AG08395 (cell line): ENCODE measurements at places on chromosomes 13 and 19.

GRCh38 chr13:111327730-111328573, 7.5 kb downstream of the TEX29 start:
- DNase-seq, result no peak

- DNase-seq, result no peak
These were observed 14.8 kb upstream of the ZNF43 start for GRCh38 chr19:21850656-21851255.

- DNase-seq, result no peak
These were observed 10.9 kb upstream of the DNMT1 start for GRCh38 chr19:10205636-10206035.

GRCh38 chr19:32415246-32415645, 9.7 kb downstream of the DPY19L3 start:
- no peak for DNase-seq

DNA sequence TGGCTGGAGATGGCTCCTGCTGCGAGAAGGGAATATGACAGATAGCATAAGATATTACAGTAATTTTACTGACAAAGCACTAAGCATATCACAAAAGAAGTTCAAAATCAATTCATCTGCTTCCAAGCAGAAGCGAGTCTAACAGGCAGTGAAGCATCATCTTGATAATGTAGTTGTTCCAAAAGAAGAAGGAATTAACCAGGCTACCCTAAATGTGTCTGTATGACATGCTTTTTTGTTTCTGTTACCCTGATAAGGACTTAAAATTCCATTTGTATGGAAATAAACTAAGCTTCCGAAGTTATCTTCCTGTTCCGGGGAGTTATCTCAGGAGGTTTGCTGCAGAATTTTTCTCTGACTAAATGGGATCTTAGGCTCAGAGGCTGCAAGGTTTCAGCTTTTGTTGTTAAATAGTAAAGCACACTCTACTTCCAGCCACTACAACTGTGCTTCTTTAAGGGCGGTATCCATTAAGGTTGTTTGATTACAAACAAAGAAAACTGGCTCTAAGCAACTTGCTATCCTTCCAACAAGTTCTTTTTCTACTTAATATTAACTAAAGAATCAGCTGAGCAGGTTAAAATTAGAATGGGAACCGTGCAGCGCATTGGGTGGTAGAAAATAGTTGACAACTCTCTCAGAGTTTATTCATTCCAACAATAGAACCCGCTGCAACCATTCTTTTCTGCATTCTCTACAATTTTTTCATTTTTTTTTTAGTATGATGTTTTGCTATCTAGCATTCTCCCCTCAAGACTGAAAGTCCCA, 607.3 kb downstream of the UQCRFS1 start:
- DNase-seq, result no peak

- no peak for DNase-seq
These were observed 31.5 kb downstream of the CCDC8 start for GRCh38 chr19:46381756-46382345.

- peak; percentile 46 for DNase-seq
These were observed 16.1 kb downstream of the LGALS16 start for GRCh38 chr19:39671739-39672363.

DNA sequence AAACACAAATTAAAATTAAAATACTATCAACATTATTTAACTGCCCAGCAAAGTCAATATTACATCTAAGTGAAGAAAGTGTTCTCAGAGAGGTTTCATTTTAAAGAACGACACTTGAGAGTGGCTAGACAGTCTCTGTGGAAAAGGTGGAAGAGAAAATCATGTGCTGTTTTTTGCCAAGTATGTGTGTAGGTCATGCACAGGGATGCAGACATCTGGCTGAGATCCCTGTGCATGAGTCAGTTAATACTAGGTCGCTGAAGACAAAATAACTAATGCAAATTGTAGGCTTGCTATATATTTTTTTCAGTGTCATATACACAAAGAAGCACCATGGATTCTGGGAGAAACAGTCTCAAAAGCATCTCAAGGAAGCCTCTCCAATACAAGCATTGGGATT, 44.3 kb upstream of the ENOX1 start:
- DNase-seq, result no peak

DNA sequence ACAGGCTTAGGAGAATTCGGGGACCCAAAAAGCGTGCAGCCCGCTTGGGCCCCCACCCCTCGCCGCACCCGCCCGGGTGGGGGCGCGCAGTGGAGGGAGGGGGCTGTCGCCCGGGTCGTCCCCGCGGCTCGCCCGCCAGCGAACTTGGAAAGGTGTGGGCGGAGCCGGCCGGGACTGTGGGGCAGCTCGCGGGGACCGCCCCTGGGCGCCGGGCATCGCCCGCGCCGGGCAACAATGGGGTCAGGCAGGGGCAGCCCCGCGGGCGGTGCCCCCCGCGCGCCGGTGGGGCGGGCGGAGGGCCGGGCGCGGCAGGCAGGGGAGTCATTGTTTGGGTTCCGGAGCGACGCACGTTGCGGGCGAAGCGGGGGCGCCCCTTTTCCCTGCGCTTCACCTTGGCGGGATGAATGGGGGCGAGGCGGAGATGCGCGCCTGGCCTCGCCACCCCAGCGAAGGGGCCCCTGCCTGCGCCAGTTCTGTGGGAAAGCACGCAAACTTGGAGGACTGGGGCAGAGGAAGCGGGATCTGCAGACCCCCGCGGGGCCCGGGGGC, 647 bp upstream of the KLF12 start:
- DNase-seq, result peak; percentile 38

- no peak for DNase-seq
These were observed 6.3 kb downstream of the LYPD4 start for GRCh38 chr19:41837981-41838708.

DNA sequence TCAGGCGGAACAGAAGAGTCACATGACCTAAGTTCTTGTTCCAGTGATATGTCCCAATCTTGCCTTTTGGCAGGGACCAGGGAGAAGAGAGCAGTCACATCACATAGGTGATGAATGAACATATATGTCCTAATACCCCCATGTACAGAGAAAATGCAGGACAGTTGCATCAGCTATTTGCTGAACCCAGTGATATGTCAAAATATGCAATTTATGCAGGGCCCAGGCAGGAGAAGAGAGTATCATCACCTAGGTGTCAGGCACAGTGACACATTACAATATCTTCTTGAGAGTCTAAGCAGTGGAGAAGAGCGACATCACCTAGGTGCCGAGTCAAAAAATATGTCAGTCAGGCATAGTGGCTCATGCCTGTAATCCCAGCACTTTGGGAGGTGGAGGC, 139.9 kb downstream of the ZNF675 start:
- DNase-seq, result no peak

DNA sequence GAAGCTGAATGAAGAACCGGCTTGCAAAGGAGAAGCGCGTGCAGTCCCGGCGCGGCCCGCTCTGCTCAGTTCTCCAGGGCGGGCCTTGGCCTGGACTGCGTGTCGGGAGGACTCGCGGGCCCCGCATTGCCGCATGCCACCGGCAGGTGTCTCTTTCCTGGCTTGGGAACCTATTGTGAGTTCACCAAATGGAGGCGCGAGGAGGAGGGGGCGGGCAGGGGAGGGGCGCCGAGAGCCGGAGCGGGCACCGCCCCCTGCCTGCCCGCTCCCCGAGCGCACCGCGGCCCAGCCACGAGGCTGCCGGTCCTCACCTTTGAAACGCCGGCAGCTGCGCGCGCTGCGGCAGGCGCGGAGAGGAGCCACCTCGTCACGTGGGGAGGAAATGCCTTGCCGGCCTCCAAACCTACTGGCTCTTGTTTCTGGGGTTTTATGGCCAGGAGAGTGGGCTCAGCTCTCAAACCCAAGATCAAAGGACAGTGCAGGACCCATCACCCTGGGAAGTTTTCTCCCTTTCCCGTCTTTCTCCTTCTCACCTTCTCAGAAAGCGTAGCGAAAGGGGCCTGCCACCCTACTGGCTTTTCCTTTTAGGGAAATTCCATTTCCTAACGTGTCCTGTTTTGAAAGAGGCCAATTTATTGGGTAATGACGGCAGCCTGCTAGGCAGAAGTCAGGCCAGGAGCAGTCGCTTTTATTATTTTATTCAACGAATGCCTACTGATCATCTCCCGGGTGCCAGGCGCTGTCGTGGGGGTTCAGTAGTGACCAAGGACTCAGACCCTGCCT, 13.8 kb upstream of the UBE2L5 start:
- DNase-seq, result peak; percentile 88

DNA sequence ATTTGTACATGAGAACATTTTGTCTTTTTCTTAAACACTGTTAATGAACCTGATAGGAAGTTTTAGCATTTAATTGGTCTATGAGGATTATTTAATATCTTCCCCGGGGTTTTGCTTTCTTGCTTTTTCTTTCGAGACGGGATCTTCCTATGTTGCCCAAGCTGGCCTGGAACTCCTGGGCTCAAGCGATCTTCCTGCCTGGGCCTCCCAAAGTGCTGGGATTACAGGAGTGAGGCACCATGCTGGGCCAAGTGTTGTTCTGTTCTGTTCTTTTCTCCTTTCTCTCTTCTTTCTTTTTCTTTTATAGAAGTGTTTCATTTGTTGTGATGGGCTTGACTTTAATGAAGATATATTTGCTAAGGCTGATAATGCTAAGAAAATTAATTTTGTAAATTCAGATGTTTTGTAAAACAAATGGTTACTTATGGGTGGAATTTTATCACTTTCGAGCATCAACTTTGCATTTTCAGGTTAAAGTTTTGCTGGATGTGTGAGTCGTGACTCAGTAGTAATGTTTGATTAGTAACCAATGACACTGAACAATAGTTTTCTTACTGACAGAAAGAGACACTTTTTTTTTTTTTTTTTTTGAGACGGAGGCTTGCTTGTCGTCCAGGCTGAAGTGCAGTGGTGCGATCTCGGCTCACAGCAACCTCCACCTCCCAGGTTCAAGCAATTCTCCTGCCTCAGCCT, 2.2 kb downstream of the PAN3 start:
- DNase-seq, result no peak

GRCh38 chr19:4152241-4152998, 1.0 kb upstream of the CREB3L3 start:
- DNase-seq, result no peak

DNA sequence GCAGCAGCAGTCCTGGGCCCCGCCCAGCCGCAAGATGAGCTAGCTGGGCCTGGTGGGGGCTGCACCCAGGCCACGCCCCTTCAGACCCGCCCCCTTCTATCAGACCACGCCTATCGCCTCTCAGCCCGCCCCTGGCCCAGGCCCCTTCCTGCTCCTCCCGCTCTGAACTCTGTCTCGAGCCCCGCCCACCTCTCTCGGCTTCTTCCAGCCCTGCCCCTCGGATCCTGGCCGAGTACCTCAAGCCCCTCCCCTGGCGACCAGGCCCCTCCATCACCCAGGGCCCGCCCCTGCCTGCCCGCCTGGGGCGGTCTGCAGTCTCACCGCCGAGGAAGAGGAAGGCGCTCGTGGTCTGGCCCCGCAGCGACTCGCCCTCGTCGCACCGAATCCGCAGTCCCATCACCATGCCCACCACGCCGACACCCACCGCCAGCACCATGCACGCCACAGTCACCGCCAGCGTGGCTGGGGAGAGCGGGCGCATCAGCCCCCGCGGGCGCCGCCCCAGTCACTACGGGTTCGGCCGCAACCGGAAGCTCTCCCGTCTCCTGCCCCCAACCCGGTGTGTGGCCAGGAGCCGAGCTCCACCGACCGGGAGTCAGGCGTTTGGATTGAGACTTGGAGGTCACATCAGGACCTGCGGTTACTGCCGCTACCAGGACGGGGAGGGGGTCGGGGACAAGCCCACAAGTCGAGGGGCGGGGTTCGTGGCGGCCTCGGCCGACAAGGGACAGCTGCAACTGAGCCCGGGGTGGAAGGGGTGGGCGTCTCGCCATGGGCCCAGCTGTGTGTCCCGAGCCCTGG, 1.0 kb downstream of the CLDND2 start:
- peak; percentile 99 for DNase-seq

GRCh38 chr13:20411638-20412342, 113.9 kb downstream of the CRYL1 start:
- DNase-seq, result no peak
